ENCODE measurements at places on chromosomes 12 and 14.

DNA sequence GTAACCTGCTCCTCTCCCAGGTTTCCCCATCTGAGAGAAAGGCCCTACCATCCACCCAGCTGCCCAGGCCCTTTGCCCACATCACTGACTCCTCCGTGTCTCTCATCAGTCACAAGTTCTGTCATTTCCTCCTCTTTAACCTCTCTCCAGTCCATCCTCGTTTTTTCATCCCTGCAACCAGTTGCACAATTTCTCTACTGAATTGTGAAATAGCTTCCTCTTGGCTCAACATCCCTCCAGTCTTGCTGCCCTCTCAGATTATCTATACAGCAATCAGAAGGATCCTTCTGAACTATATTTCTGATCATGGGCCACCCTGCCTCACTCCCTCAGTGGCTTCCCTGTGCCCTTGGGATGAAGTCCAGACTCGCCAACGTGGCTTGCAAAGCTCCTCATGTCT, 6.8 kb downstream of the FAM161B start:
- no peak for DNase-seq

DNA sequence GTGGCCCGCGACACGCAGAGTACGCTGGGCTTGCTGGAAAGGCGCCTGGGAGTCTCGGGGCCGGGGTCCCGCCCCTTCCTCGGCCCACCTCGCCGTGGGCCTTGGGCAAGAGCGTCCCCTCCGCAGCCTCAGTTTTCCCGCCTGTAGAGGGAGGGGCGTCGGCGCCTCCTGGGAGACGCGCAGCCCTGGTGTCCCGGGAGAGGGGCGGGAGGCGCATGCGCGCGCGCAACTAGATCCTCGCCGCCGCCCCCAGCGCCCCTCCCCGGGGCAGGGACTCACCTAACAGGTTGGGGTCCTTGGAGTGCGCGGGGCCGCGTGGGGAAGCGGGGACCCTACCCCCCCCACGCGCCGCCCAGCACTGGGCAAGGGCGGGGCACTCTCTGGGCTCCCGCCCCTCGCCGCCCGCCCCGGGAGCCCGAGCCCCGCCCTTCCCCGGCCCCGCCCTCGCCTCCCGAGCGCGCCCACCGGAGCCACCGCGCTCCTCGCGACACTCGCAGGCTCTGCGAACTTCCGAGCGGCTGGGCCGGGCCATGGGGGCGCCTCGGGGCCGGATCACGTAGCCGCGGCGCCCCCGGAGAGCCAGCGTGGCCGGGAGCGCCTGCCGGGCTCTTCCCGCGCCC, at the start of gene KIF26A:
KIF26A (plus strand) TSS at position 490 of the 620 bp plus-strand sequence. CDS start 136 bp downstream, outside the sequence.
- peak; percentile 90 for DNase-seq

GRCh38 chr14:22484632-22485031, 104.4 kb downstream of the DAD1 start:
- no peak for DNase-seq

DNA sequence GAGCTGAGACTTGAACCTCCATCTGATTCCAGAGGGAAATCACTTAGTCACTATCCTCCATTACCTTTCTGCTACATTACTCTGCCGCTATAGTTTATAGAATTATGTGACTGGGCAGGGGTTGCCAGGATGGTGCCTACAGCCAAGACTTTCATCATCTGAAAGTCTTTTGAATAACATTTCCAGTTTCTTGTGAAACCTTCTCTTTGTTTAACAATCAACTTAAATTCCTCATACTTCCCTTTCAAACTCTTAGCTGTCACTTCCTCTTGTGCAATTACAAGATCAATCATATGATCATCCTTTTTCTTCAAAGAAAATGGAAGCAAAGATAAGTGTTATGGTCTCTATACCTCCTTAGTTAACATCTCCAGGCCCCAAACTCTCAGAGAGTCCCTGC, 25.4 kb upstream of the PELI2 start:
- DNase-seq, result no peak

GRCh38 chr12:12334367-12335040, 15.5 kb downstream of the MANSC1 start:
- DNase-seq, result no peak

DNA sequence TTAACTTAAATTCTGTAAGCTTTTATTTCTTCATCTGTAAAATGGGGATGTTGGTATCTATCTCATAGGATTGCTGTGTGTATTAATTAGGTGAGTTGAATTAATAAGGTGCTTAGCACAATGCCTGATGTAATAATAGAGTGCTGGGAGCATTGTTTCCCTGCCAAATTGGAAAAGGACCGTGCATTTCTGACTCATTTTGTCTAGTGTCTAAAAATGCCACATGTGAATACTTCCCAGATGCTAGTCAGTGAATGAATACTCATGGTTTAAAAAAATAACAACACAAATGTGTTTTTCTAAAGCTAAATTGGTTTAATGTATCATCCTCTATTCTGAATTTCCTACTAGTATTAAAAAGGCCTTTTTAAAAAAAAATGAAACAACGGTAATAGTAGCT, 45.4 kb upstream of the NEDD1 start:
- no peak for DNase-seq

GRCh38 chr12:7152818-7153217, 22.6 kb downstream of the CLSTN3 start:
- DNase-seq, result no peak

GRCh38 chr14:28766469-28766955, at the start of gene FOXG1:
Gene FOXG1 (plus strand): TSS chr14:28766787. CDS start chr14:28767280, 493 bp downstream.
- DNase-seq, result peak; percentile 68

- no peak for DNase-seq
These were observed 50.4 kb downstream of the PSMA6 start for GRCh38 chr14:35342489-35343010.

GRCh38 chr12:103652808-103653207, 65.7 kb downstream of the STAB2 start:
- DNase-seq, result no peak

- DNase-seq, result no peak
These were observed 29.3 kb downstream of the ZCRB1 start for GRCh38 chr12:42296503-42297109.
